Neural crest cell (in vitro differentiated cells): ENCODE measurements at places on chromosomes 2 and 18. TPM values are rescaled to one million over a fixed set of nuclear protein-coding genes. Genes with fewer than 3 reads are reported as not detected.

GRCh38 chr2:181779288-181780021 lies 99.1 kb upstream of the NEUROD1 start:
- H3K27me3 ChIP-seq: no peaks in the 10 kb centered on the region
- H3K27ac ChIP-seq: peak overlapping the region; percentile 97
- H3K36me3 ChIP-seq: peaks cover 2% of the 10 kb centered on the region
- peaks cover 70% of the 10 kb centered on the region for H3K4me1 ChIP-seq
- peak overlapping the region; percentile 32 for H3K4me3 ChIP-seq
- DNase-seq: no peak

- H3K4me1 ChIP-seq: peaks cover 23% of the 10 kb centered on the region
- H3K36me3 ChIP-seq: peaks cover 4% of the 10 kb centered on the region
- H3K27ac ChIP-seq: peak overlapping the region; percentile 96
- DNase-seq: no peak
Measured at GRCh38 chr2:128261245-128262128, 57.2 kb downstream of the HS6ST1 start.

DNA sequence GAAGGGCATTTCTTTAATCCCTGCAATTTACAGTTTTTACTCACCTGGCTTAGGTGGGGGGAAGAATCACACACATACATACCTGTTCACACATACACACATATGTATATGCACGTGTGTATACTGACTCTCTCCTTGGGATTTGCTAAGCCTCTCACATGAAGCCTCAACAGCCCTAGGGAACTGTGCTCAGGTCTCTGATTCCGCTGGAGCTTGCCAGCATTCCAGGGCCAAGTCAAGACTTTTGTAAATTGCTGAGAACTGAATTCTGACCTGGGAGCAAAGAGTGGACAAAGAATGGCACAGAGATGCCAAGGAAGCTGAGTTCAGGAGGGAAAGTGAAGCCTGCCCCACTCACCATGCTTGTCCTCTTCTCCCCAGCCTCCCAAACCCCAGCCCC lies 177.3 kb downstream of the TMEM247 start:
- H3K27me3 ChIP-seq: peaks cover 5% of the 10 kb centered on the region
- no peak for DNase-seq
- H3K27ac ChIP-seq: no peak overlapping the region
- no peak overlapping the region for H3K4me3 ChIP-seq
- no peaks in the 10 kb centered on the region for H3K36me3 ChIP-seq
- H3K4me1 ChIP-seq: no peaks in the 10 kb centered on the region

The ELOA2 gene
- not detected in 2 replicates for total RNA-seq
